ENCODE measurements at places on chromosomes 3 and 15.
A peak's percentile ranks its signal among the peaks of the same experiment; 100 is the strongest.

DNA sequence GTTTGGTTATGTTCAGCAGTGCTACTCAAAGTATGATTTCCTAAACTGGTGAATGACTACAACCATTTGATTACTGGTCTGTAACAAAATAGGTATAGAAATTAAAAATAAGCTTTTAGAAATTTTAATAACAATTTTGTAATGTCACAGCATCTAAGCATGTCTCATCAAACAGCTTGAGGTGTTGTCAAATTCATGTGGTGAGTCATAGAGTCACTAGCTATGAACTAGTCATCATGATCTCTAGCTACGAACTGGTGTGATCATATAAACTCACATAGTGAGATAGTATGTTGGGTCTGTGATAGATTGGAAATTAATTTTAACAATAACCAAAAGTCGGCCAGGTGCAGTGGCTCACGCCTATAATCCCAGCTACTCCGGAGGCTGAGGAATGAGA, 213.9 kb upstream of the RBMS3 start:
- no peak for DNase-seq

- no peak for DNase-seq
Measured at GRCh38 chr3:194608981-194609380, 24.2 kb downstream of the TMEM44 start.

DNA sequence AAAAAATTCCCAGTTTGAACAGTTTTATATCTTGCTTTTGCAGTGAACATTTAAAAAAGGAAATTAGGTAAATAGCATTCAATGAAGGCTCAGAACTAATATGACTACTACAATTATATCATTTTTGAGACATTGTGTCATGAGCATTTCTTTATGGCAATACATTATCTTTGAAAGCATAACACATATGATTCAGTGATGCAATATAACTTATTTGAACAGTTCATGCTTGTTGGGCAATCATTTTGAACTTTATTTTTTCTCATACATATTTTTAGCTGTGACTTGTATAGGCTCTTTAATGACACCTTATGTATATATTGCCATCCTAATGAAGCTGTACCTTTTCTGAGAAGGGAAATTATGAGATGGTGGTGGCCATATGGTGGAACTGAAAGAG, 828.6 kb upstream of the NR2F2 start:
- DNase-seq: no peak

DNA sequence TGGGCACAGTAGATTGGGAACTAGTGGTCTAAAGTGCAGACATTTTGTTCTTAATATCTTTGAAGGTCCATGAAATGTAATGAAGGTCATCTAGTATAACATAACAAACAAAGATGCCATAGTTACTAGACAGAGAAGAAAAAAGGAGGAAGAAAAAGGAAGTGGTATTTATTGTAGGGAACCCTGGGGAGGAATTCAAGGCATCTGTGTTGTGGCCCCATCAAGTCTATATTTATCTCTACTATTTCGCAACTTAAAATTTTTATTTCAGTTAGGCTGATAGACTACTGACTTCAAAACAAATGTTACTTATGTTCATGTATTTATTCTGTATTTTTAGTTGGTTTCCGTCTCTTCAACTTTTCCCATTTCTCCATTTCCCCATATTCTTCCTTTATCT, 48.9 kb upstream of the ZDHHC23 start:
- DNase-seq: no peak

DNA sequence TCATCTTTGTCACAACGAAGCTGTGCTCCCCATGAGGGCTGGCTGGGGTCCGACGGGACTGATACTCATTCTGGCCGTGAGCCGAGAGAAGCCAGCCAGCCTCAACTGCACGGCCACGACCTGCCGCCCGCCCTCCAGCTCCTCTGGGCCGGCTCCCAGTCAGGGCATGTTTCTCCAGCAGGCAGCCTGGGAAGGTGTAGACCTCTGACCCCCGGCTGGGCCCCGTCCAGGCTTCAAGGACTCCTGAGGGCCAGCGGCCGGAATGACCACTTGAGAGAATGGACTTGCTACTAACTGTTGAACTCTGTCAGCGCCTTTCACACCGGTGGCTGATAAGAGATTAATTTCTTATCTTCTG, 18.1 kb upstream of the MUC4 start:
- DNase-seq: no peak

GRCh38 chr3:55654123-55654760, 167.1 kb upstream of the WNT5A start:
- DNase-seq: no peak

GRCh38 chr15:91909574-91909973, 56.1 kb downstream of the SLCO3A1 start:
- peak; percentile 81 for DNase-seq

DNA sequence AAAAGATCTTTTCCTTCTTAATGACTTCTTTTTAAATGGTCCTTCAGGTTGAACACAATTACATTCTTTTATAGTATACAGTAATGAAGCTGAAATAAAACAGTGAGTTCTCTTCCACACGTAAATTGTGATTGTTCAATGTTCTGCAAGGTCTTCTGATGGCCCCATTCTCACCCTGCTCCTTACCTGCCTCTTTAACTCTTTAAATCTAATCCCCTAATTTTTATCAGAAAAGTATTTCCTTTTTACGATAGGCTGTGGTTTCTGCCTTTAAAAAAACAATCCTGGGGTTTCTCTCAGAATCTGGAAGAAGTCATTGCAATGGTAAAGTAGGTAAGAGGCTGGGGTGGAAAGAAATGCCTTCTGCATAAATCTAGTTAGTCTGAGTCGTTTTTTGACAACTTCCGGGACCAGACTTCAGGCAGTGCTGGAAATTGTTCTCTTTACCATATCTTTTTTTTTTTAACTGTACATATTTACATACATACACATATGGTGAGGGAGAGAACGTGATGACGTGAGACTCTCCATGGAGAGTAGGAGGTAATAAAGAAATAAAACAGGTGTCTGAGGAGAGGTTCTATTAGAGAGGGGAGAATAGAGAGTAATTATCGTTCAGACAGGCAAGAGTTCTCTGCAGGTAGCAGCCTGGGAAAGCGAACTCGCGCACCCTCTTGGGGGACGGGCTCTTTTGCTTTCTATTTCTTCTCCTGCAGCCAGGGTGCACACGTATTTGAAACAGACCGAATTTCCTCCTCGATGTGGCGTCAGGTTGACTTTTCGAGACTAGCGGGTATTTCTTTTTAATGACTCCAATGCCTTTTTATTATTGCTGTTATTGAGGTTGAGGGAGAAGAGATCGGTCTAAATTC, at the start of gene SIDT1:
SIDT1 (plus strand) TSS at position 730 of the 872 bp plus-strand sequence. CDS start 467 bp downstream, outside the sequence.
- DNase-seq: peak; percentile 13

GRCh38 chr15:101162701-101163483, 89.0 kb downstream of the CHSY1 start:
- no peak for DNase-seq

GRCh38 chr3:122602011-122602710, 24.7 kb downstream of the PARP15 start:
- no peak for DNase-seq

GRCh38 chr3:36762918-36763849, 1.2 kb downstream of the DCLK3 start:
- DNase-seq: peak; percentile 38

DNA sequence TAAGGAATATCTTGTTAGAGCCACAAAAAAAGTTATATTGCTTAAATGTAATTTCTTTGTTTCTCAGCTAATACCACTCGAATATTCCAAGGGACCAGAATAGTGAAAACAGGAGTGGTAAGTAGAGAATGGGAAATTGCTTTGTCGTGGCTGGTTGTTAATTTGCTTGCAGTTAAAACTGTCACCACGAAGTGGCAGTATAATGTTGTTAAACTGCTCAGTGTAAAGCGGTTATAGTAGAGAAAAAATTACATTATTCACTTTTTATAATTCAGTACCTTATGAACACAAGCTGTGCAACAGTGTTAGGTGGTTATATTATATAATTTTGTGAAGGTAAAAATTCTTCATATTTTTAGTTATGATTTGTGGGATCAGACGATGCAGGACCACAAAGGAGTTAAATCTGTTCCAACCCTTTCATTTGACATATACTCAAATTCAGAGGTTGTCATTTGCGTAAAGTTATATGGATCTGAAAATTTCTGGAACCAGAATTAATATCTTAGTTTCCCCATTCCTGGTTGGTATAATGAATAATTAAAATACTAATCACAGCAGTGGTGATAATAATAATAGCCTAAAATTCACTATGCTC, 171.8 kb downstream of the FEZF2 start:
- DNase-seq: peak; percentile 1

- no peak for DNase-seq
Measured at GRCh38 chr3:10557781-10558373, 52.5 kb upstream of the ATP2B2 start.

GRCh38 chr3:182959474-182960350, 20.6 kb downstream of the DCUN1D1 start:
- peak; percentile 72 for DNase-seq

GRCh38 chr3:160010578-160010977, 21.9 kb downstream of the IL12A start:
- DNase-seq: no peak

DNA sequence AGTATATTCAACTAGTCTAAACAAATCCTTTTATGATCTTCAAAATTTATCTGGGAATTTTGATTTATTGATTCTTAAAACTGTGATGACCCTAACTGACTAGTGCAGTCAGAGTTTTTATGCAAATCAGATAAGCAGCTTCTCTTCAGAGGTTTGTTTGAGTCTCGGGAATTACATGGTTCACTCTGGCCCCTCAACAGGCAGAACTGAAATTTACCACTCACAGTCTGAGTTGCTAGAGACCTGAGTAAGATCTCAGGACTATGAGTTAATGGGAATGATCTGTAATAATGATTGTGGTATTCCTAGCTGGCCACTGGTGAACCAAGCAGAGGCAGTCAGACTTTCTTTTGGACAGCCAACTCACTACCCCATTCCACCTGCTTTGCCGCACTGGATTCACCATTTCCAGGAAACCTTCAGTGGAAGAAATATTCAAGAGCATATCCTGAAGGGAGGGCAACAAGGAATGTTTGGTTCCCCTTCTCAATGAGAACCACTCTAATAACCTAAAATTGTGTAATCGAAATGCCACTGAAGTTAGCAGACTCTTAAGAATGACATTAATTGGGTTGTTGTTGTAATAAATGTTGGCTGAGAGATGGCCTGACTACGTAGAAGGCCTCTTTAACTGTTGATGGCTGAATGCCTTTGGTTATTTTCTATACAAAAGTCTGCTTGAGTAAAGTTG, 11.5 kb upstream of the DNAJC13 start:
- DNase-seq: no peak

- DNase-seq: no peak
Measured at GRCh38 chr15:89143503-89144162, 55.4 kb downstream of the ABHD2 start.

DNA sequence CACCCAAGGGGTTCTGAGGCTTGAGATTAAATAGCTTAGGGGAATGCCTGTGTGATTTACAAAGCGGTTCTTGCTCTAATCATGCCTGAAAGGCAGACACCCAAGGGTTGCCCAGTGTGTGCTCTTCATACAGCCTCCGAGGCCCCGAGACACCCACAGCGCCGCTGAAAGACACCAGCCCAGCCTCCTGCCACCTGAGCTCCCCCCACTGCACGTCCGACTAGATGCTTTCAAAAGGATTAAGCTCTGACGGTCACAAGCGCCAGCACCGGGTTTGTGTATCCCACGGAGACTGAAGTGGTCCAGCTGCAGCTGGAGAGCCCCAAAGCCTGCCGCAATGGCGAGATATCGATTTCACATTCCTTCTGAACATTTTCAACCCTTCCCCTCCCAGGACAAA, 50.3 kb downstream of the SPATA12 start:
- DNase-seq: peak; percentile 75

DNA sequence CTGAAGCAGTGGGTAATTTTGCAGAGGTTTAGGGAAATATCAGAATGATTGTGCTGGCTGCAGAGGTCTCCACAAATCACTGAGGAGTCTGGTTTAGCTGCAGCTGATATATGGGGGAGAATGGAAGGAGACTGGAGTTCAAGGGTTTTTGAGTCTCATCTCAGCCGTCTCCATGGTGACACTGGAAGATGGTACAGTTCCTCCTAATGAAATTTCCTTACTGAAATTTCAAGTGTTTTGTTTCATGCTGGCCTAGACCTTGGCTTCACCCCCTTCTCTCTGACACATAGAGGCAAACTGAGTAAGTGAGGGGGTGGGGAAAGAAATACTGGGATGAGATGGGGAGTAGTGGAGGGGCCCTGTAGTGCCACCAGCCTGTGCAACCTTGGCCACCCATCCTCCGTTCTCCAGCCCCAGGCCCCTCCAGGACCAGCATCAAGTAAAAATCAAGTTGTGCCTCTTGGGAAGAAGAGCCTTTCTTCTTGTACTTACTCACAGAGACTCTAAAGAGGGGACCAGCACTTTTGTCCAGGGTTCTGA, 17.8 kb upstream of the MORF4L1 start:
- no peak for DNase-seq

DNA sequence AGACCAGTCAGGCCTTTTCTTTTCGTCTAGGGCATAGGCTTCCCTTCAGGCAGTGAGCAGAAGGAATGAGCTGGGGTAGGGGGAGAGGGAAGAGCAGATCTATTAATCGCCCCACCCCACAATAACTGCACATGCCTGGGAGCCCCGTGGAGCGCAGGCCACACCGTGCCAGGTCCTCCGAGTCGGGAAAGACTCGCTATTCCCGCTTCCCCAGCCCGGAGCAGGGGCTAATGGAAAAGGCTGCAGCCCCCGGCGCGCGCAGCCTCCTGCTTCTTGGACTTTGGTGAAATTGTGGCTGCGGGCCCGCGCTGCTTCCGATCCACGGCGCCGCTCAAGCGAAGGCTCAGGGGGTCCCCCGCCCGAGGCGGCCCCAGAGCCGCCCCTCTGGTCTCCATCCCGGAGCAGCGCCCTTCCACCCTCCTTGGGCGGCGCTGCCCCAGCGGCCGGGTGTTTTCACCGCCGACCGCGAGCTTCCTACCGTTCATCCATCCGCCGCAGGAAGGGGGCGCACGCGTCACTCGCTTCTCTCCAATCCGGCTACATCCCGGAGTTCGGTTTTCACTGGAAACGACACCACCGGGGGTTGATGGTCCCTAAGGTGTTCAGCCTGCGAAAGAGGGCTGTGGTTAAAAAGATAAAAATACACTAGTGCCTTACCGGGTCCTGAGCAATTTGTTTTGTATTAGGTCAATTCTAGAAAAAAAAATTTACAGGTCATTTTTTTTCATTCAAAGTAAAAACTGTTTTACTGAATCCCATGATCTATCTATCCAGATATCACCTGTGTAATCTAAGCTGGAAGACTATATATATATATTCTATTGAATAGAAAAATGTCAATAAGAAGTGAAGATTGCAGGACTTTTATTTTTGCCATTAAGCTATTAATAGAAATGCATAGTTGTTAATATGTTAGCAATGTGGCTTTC, 4.4 kb upstream of the SYNM start:
- DNase-seq: peak; percentile 86

DNA sequence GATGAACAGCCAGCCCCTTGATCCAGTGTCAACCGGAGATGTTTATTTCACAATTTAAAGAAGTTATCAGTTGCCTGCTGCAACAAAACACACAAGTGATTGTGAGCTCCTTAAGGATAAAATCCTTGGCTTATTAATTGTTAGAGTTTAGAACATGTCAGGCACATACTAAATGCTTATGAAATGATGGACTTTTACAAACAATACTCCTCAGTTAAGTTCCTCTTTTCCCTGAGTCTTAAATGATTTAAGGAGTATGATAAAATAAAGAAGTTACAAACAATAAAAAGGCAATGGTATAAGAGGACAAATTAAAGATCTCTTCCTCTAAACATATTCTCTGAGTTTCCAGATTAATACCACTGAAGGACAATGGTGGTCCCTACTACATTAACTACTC, 5.7 kb downstream of the GHSR start:
- no peak for DNase-seq

GRCh38 chr3:185713015-185713414, 111.8 kb downstream of the IGF2BP2 start:
- no peak for DNase-seq
